ENCODE measurements at places on chromosomes 1 and 21.

DNA sequence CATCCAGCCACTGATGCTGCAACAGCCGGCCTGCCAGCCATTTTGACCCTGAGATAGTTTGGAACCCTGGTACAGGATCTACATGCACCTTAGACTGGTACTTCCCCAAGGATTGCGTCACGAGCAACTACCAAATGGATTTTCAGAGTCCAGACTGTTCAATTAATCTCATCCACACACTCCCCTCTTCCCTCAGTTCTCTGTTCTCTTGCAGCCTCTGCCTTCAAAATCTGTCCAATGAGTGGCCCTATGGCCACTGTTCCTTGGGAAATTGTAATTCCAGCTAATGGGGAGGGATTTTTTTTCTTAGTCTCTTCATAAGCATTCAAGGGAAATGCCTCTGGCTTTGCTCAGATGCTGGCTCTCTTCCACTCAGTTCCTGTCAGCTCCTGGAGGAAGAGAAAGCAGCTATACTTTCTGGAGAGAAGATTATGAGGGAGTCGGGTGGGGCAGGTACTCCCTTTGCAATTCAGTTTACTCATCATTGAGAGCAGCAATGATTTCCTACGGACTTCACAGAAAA, 19.8 kb upstream of the UAP1 start:
- peak; percentile 43 for DNase-seq

- peak; percentile 78 for DNase-seq
Observed at GRCh38 chr1:157961805-157962762, 31.4 kb upstream of the KIRREL1 start.

GRCh38 chr21:45640888-45641479, 2.5 kb upstream of the PCBP3 start:
- DNase-seq = peak; percentile 86

- peak; percentile 89 for DNase-seq
Observed at GRCh38 chr1:248618878-248619277, 16.0 kb downstream of the OR2T11 start.

GRCh38 chr1:233229288-233229687, 66.2 kb downstream of the PCNX2 start:
- no peak for DNase-seq

DNA sequence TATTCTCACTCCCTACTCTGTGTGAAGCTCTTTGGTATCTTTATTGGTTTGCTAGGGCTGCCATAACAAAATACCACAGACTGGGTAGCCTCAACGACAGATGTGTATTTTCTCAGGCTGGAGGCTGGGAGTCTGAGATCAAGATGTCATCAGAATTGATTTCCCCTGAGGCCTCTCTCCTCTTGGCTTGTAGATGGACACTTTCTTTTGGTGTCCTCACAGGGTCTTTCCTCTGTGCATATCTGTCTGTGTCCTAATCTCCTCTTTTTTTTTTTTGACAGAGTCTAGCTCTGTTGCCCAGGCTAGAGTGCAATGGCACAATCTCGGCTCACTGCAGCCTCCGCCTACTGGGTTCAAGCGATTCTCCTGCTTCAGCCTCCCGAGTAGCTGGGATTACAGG, 71.4 kb upstream of the KCNJ6 start:
- DNase-seq = no peak
